Pulmonary artery endothelial cell (primary cell): ENCODE measurements at places on chromosomes 7 and 10.

- DNase-seq = no peak
Observed at GRCh38 chr7:132141109-132141508, 435.2 kb downstream of the PLXNA4 start.

- DNase-seq = no peak
Observed at GRCh38 chr10:53547364-53547763, 774.8 kb upstream of the MBL2 start.

- DNase-seq = no peak
Observed at GRCh38 chr7:100477871-100478267, 1.1 kb downstream of the TSC22D4 start.

DNA sequence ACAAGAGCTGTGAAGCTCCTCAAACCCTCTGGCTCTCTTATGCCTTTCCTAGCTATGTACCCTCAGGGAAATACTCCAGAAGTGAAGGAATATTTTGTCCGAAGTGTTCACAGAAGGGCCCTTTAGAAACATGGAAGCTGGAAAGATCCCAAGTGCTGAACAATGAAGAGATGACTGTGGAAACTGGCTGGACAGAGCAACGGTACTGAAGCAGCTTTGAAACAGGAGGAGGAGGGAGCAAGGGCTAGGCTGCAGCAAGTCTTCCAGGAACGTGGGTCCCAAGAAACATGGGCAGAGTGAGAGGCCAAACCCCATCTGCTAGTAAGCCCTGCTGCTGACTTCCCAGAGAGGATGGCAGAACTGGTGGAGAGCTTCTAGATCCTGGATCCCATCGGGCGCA lies 3.0 kb upstream of the PSAP start:
- no peak for DNase-seq

DNA sequence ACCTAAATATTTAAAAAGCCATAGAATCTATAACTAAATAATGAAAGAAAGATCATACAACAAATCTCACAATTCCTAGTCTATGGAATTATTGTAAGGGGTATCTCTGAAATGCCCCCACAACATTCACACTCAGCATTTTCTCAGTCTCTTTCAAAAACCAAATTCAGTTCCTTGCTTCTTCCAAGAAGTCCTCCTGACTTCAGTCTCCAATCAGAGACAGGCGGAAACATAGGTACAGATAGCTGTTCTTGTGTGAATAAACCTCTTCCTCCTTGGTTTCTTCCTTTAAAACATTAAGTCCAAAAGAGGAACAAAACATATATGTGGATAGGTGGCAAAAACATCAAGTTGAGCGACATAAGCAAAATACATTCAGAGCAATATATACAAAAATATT lies 13.9 kb upstream of the FBXW4 start:
- no peak for DNase-seq

GRCh38 chr7:7923818-7924217 lies 44.8 kb upstream of the GLCCI1 start:
- no peak for DNase-seq

- DNase-seq = no peak
Observed at GRCh38 chr10:133354672-133355240, 3.1 kb downstream of the FUOM start.

DNA sequence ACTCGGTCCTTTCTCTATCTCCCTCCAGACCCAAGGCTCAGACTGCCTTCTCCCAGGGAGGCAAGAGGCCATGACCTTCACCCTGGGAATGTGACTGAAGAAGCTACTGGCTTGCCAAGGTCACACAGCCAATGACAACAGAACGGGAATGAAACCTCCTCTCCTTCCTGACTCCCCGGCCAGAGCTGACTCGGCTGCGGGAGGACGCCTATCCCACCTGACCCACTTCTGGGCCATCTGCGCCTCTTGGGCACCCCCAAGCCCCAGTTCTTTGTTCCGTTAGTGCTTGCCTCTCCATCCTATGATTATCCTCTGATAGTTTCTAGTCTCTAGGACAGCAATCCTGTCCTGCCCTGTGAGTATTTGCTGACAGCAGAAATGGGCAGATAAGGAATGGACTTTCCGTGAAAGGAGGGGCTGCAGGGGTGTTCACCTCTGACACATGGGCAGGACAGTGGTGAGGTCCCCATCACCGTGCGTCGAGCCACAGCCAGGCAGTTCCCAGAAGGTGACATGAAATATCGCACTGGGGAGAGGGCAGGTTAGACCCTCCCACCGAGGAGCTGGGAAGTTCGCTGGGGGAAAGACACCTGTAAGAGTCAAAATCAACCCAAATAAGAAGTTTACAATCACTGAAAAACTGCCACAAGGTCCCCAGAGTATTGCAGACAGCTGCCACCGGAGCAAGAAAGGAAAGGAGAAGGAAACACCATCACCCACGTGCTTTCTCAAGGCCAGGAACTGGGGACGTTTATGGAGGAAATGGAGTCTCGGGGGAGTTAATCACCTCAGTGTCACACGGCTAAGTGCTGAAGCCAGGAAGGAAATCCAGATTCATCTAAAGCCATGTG lies 63.0 kb downstream of the INSIG1 start:
- no peak for DNase-seq

- DNase-seq = no peak
Observed at GRCh38 chr10:5813091-5813340, 218 bp downstream of the GDI2 start.
